ENCODE measurements at places on chromosomes 11 and 22. TPM values are rescaled to one million over a fixed set of nuclear protein-coding genes. Genes with fewer than 3 reads are reported as not detected.

DNA sequence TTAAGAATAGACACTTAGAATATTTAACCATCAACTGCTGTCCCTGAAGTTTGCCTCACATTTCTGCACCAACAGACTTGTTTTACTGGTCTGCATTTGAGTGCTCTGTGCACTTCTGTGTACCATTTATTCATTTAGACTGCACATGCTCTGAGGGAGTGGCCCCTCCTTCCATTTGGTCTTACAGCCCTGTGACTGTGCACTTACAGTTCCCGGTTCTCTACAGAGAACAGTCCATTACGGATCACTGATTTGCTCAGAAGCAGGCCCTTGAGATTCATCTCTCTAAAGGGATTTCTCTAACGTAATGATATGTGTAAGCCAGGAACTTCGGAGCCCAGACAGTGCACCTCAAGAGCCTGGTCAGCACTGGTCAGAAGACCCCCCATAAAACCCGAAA, 247.3 kb upstream of the BLID start:
- no peak for DNase-seq

GRCh38 chr22:35838855-35839576, 121.3 kb downstream of the APOL5 start:
- DNase-seq = no peak

DNA sequence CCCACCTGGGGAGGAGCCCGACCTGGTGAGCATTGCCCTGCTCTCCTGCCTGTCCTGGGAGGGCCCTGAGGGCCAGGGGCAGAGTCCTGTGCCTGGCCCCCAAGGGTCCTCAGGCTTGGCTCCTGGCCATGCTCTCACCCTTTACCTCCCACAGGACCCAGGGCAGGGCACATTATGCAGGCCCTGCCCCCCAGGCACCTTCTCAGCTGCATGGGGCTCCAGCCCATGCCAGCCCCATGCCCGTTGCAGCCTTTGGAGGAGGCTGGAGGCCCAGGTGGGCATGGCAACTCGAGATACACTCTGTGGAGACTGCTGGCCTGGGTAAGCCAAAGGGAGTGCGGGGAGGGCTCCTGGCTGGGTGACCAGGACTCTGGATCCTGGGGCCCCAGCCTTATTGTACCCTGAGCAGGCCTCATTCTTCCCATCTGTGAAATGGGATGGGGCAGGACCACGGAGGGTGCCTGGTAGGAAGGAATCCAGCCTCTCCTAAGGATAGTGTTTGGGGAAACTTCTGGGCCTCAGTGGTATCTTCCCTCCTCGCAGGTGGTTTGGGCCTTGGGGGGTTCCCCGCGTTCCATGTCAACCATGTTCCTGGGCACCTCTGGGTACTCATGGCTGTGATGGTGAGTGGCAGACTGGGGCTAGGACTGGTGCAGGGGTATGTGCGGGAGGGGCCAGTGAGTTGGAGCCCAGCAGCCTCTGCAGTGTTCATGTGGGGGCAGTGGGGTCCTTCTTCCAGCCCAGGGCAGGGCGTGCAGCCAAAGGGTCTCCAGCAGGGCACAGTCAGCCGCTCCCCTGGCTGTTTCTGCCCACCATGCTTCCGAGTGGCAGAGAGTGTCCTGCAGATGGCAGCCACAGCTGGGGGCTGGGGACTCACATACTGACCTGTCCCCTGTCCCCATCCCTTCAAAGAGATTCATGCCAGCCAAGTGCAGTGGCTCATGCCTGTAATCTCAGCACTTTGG, 14.7 kb downstream of the RELT start:
- no peak for DNase-seq

DNA sequence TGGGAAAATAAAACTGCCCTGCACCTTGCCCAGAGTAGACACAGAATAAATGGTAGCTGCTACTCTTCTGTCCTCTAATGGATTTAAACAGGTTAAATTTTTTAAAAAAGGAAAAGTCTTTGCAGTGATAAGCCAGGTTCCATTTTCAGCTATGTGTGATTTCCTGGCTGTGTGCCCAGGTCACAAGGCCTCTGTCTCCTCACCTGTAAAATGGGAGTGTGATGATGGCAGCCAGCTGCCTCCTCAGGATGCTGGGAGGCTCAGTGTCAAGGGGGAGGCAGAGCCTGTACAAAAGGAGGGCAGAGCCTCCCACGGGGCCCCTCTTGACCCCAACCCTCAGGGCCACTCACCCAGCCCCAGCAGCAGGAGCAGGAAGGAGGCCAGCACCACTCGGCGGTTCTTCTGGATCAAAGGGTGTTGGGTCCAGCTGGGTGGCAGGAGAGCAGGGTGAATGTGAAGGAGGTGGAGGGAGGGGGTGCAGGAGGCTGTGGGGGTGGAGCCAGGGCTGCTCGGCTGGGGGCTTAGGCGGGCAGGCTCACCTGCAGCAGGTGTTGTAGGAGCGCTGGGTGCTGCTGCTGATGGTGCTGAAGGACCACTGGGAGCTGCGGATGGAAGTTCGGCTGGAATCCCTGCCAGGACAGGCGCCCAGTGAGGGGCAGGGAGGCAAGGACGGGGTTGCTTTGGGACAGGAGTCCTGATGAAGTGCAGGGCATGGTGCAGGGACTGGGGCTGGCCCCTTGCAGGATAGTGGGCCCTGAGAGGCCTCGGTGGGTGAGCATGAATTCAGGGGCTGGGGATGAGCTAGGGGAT, 1.9 kb downstream of the TMEM134 start:
- DNase-seq = no peak

- no peak for DNase-seq
Observed at GRCh38 chr11:119445379-119445778, 22.4 kb upstream of the THY1 start.

GRCh38 chr11:119865661-119866156, 136.7 kb upstream of the NECTIN1 start:
- DNase-seq = no peak

GRCh38 chr22:41661088-41661487, 27.6 kb downstream of the SNU13 start:
- no peak for DNase-seq

GRCh38 chr11:132052342-132052741, 681.9 kb downstream of the NTM start:
- no peak for DNase-seq

GRCh38 chr11:115297330-115297729, 206.9 kb downstream of the CADM1 start:
- DNase-seq = no peak

GRCh38 chr11:125091247-125091876, 20.1 kb downstream of the TMEM218 start:
- peak; percentile 41 for DNase-seq

DNA sequence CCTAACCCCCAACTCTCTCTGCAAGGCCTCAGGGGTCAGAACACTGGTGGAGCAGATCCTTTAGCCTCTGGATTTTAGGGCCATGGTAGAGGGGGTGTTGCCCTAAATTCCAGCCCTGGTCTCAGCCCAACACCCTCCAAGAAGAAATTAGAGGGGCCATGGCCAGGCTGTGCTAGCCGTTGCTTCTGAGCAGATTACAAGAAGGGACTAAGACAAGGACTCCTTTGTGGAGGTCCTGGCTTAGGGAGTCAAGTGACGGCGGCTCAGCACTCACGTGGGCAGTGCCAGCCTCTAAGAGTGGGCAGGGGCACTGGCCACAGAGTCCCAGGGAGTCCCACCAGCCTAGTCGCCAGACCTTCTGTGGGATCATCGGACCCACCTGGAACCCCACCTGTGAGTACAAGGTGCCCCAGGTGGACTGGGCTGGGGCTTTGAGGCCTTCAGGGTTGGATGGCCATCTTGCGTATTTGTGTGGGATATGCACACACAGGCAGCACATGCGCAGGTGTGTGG, at the start of gene BEST1:
TSS of gene BEST1 (plus strand) at position 317 of the 513 bp plus-strand sequence. CDS start 1,456 bp downstream, outside the sequence.
- no peak for DNase-seq

DNA sequence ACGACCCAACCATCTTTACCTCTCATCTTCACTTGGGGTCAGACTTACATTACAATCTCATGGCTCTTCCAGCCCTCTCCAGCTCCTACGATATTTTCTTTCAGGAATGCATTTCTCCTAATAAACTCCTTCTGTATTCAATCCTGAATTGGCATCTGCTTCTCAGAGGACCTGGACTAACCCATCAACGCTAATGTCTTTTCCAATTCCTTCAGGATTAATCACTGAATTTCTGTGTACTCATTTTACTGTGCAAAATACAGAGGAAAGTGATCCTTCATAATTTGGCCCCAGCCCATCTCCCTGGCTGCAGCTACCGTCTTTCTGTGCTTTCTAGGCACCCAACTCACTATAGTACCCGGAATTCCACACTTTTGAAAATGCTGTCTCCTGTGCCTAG, 239.2 kb downstream of the METTL15 start:
- DNase-seq = no peak

- no peak for DNase-seq
Observed at GRCh38 chr11:62273789-62274275, 3.9 kb downstream of the SCGB2A2 start.

DNA sequence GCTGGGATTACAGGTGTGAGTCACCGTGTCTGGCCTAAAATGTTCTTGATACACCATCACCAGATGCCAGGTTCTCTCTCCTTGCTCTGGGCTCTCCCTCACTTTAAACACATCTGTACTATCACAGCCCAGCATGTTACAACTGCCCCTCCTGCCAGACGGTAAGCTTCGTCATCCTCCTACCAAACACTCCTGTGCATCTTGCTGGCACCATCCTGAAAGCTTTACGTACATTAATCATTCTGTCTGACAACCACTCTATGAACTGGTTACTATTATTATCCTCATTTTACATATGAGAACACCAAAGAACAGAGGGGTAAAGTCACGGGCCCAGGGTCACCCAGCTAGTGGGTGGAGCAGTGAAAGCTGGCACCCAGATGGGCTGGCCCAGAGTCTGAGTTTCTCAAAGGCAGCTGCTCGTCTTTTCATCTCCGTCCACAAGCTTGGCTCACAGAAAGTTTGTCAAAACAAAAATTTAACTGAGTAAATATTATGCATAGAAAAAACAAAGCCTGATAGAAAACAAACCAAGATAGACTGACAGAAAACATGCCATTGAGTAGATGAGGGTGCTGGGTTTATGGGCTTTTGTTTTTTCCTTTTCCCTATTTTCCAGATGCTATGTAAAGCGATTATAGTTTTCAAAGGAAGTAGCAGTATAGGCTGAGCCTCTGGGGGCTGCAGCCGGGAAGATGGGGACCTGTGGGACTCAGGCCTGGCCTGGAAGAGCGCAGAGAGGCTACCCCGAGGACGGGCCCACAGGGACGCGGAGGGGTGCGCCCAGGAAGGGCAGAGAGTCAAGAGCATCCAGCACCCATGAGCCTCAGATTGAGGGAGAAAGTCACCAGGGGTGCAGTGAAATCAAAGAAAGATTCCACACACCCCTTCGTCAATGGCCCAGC, 9.5 kb downstream of the PLA2G6 start:
- no peak for DNase-seq

DNA sequence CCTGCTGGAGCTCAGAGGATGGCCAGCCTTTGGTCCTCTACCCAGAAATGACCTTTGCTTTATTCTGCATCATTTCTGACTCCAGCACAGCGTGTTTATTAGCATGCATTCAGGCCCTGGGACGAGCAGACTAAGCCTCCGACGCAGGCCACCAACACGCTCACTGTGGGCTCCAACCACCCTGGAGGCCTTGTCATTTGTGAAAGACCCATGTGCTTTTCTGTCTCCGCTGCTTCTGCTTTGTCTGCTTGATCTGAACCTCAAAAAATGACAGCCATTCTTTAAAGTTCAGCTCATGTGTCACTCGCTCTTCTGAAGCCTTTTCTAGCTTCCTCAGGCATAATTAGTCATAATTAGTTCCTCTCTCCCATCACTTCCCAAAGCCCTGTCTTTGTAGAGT, 109.1 kb upstream of the TIMP3 start:
- no peak for DNase-seq

- DNase-seq = no peak
Observed at GRCh38 chr11:12765428-12765827, 91.2 kb downstream of the TEAD1 start.

DNA sequence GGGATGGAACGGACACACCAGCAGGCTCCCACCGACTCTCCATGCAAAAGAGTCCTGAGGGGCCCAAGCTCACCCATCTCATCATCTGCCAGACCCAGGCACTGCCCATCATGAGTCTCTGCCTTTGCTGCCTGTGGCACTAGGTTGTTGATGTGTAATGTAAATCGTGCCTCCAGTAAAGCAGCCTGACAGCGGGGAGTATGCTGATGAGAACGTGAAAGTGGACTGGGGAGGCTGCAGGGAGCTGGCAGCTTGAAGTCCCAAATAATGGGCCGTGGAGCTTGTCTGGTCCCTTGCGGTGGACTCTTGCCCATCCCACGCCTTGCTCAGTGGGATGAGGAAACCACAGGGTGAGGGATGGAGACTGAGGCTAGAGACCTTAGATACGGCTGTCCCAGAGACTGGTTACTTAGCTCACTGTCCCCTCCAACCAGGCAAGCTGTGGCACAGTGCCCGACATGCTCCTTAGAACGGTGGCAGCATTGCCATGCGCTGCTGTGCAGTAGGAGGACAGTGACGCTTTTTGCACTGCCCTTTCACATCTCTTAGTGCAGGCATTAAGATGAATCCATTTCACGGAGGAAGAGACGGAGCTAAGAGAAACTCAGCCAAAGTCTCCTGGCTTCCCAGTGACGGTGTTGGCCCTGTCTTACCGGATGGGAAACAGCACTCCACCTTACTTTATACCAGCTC, 39.6 kb upstream of the PLET1 start:
- DNase-seq = no peak

- DNase-seq = no peak
Observed at GRCh38 chr22:37418627-37419369, 8.5 kb downstream of the ELFN2 start.

DNA sequence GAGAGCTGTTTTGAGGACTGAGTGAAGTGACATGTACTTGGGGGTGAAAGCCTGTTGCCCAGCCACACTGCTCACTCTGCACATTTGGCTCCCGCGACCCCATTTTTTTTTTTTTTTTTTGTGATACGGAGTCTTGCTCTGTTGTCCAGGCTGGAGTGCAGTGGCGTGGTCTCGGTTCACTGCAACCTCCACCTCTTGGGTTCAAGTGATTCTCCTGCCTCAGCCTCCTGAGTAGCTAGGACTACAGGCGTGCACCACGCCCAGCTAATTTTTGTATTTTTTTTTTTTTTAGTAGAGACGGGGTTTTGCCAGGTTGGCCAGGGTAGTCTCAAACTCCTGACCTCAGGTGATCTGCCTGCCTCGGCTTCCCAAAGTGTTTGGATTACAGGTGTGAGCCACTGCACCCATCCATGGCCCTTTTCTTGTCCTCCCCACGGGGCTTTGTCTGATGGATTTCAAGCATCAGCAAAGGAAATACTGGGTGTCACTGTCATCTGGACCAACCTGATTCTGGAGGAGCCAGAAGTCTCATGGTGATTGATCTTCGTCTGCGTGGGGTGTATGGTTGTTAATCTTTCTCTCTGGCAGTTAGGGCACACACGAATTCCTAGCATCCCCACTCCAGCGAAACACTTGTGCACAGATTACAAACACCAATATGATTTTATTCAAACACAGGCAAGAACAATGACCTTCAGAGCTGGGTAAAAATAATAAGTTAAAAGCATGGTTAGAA, 3.4 kb upstream of the UCP3 start:
- DNase-seq = no peak

- no peak for DNase-seq
Observed at GRCh38 chr11:1881442-1882264, 10.0 kb downstream of the PRR33 start.

ABTB2 gene
- polyA plus RNA-seq = 10.7 TPM

RIMBP3C gene
- polyA plus RNA-seq = 0.20 TPM

DENND6B gene
- 3.6 TPM for polyA plus RNA-seq

SGSM1 gene
- polyA plus RNA-seq = 4.6 TPM

MYH9 gene
- 24.9 TPM for polyA plus RNA-seq

OR4A16 gene
- not detected for polyA plus RNA-seq

KCNC1 gene
- polyA plus RNA-seq = 0.08 TPM

SCGB2A2 gene
- not detected for polyA plus RNA-seq

All from H1 (cell line).